ENCODE measurements at places on chromosomes 1 and 21. TPM values are rescaled to one million over a fixed set of nuclear protein-coding genes. Genes with fewer than 3 reads are reported as not detected.

The BEND5 gene
- total RNA-seq, result 5.3 TPM

The LRRIQ3 gene
- 1.5 TPM for total RNA-seq

The RYR2 gene
- 0.26 TPM for total RNA-seq

The SCYL3 gene
- 16.4 TPM for total RNA-seq

The CRNN gene
- not detected for total RNA-seq

The ZMYND12 gene
- total RNA-seq, result 0.50 TPM

Data from activated T-helper 17 cell treated with anti-CD3 and anti-CD28 coated beads, Interleukin-2, amount 50 U/mL, for 72 hours (primary cell).